ENCODE measurements at places on chromosomes 5 and 9.

DNA sequence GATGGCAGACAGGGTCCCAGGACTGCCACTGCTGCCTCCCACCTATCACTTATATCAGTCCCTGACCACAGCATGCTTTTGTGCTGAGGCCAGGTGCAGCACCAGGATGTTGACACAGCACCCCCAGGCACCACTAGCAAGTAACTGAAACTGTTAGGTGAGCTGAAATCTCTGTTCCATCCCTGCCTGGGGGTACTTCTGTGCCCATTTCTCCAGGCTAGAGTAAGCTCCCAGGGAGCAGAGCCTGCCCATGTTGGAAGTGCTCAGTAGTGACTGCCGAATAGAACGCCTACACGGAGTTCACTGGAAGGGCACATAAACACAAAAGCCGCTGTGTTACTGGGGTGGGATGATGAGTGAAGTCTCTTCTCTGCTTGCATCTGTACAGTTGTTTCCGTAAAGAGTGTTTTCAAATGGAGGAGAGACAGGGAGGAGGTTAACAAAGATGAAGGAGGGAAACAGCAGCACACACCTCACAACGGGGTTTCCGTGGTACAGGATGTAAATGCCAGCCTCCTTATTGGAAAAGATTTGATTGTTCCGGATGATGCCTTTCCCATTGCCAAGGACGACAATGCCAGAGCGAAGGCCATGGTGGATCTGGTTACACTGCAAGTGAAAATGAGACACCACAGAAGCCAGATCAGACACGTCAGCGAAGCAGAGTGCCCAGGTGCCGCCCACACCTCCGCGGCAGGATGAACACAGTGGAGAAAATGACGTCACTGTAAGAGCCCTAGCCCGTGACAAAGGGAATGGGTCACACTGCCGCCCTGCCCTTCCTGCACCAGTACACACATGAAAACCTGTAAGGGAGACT is 43.1 kb downstream of the POLR1E start:
- H3K27me3 ChIP-seq = no peaks in the 10 kb centered on the region
- no peaks in the 10 kb centered on the region for H3K36me3 ChIP-seq
- DNase-seq = no peak
- H3K4me1 ChIP-seq = no peaks in the 10 kb centered on the region
- H3K27ac ChIP-seq = no peak overlapping the region

DNA sequence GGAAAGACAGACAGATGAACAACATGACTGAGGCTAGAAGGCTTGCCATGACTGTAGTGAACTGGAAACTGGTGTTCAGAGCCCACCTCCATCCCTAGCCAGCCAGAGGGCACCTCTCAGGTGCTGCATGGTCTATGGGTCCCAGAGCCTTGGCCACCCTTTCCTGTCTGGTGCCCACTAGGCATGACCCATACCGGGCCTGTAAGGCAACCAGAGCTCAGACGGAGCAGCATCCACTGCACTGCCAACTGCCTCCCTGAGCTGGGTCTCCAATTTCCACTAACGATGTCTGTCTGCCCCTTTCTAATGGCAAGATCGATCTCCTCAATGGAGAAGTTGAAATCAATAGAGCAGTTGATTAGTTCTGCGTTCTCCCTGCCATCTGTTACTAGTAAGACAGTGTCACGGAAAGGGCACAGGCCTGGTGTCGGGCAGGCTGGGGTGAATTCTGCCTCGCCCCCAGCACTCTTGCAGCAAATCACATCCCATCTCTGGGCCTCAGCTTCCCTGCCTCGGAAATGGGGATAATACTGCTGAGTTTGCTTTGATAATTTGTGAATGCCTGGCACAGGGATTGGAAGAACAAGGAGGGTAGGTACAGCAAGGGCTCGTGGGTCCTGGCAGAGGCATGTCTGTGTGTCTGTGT is 172.3 kb upstream of the MVB12B start:
- H3K27me3 ChIP-seq = no peaks in the 10 kb centered on the region
- peaks cover 7% of the 10 kb centered on the region for H3K4me1 ChIP-seq
- DNase-seq = no peak
- H3K4me3 ChIP-seq = no peak overlapping the region

DNA sequence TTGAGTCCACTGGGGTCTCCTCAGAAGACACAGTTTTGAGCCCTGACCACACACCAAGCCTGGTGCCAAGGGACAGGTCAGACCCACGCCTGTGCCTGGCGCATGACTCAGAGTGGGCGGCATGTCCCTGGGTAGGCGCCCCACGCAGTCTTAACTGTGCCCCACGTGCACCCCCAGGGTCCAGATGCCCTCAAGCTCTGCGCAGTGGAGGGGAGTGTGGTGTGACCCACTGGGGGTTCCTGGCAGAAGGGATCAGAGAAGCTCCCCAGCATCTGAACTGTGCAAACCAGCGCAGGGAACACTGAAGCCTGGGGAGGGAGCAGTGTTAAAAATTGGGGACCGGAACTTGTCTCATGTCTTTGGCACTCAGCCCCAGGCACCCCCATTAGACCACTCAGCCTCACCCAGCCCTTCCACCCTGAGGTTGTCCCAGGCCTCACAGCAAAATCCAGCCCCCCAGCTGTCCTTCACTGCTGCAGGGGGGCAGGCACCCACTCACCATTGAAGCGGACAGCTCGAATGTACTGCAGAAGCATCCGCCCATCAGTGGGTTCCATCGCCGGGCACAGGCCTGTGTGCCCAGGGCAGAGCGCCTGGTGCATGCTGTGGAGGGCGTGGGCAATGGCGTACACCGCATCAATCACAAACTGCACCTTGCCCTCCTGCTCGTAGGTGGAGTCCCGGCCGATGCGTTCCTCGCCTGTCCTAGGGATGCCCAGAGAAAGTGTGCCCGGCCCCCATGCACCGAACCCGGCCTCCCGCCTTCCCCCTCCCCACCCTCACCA is 6.5 kb downstream of the GRM6 start:
- no peak overlapping the region for H3K27ac ChIP-seq
- no peaks in the 10 kb centered on the region for H3K27me3 ChIP-seq
- H3K4me1 ChIP-seq = no peaks in the 10 kb centered on the region
- H3K4me3 ChIP-seq = no peak overlapping the region

GRCh38 chr5:168562279-168562678 is 16.9 kb downstream of the PANK3 start:
- no peaks in the 10 kb centered on the region for H3K36me3 ChIP-seq
- no peak overlapping the region for H3K4me3 ChIP-seq
- H3K27ac ChIP-seq = peak overlapping the region; percentile 32
- H3K27me3 ChIP-seq = no peaks in the 10 kb centered on the region
- peaks cover 17% of the 10 kb centered on the region for H3K4me1 ChIP-seq

DNA sequence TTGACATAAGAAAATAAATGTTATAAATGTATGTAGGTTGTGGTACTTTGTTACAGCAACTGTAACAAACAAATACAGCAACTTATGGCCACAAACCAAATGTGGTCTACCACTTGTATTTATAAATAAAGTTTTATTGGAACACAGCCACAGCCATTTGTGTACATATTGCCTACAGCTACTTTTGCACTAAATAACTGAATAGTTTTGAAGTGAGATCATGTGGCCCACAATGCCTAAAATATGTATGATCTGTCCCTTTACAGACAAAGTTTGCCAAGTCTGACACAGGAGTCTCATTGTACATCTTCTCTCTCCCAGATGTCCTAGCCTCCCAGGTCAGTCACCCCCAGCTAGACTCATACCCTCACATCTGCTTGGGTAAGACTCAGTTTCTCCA is 283.6 kb upstream of the PRDM9 start:
- H3K4me3 ChIP-seq = no peak overlapping the region
- DNase-seq = no peak
- H3K36me3 ChIP-seq = no peaks in the 10 kb centered on the region
- H3K27me3 ChIP-seq = no peaks in the 10 kb centered on the region
